CD4-positive, alpha-beta T cell treated with Interferon alpha-2 for 1 hour (primary cell): ENCODE measurements at places on chromosomes 3 and 15.
A peak's percentile ranks its signal among the peaks of the same experiment; 100 is the strongest.

DNA sequence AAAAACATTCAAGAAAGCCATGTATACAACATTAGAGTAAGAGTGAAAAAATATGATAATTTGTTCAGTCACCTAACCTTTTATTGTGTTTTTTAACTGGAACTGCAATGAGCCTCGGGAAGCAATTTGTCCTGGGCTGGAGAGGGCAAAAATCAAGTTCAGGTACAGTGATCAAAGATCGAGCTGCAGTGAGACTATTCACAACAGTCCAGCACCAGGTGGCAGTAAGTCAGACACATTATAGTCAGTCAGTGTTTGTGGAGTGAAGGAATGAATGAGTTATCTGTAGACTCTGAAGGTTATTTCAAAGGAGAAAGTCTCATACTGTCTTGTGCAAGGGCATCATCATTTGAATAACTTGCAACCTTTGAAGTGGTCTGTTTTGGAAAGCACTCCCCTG, 116.6 kb downstream of the CHDH start:
- no peak for DNase-seq

- DNase-seq: no peak
Observed at GRCh38 chr3:9875448-9875847, 4.6 kb downstream of the CIDEC start.

DNA sequence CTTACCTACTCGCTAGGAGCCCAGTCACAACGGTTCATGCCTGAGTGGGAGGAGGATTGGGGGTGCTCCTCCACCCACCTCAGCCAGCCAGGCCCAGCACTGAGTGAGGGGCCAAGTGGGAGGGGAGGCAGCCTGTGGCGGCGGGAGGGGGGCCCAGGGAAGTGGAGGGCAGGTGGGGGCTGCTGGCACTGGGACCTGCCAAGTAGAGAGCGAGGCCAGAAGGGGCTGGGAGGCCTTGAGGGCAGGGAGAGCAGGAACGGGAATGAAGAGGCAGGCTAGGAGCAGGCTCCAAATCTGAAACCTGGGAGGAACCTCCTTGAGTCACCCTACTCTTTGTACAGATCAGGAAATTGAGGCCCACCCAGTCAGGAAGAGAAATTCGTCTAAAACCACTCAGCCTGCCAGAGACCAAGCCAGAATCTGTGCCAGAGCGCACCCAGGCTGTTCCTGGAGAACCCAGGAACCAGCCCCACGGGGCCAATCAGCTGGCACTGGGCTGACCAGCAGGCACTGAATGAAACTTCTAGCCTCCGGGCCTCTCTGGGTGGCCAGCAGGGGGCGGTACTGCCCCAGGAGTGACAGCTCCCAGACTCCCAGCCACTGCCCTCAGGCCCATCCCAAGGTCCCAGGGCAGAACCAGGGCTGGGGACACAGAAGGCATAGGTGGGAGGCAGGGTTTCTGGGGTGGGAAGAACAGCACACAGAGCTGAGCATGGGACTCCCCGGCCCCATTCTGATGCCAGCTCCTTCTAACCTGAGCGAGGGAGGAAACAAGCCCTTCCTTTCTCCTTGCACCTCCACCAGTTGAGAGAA, 14.8 kb upstream of the CYP11A1 start:
- DNase-seq: peak; percentile 78

DNA sequence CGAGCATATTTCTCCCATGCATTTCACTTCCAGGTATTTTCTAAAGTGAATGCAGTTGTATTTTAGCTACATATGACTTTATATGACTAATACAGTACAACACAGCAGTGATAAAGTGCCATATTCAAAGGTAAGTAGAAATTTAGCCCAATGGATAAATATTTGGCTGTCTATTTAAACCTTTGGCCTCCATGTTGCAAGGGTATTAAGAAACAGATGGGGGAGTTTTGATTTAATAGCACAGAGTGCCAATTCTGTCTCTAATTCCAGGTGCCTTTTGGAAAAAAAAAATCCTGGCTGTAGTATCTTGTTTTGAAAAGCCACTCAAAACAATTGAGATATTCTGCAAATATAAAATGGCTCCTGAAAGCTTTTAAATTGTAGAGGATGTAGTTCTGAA, 44.9 kb upstream of the SGO1 start:
- DNase-seq: no peak

- DNase-seq: no peak
Observed at GRCh38 chr3:43861635-43862034, 170.9 kb downstream of the ABHD5 start.

GRCh38 chr3:157175691-157176507, 16.0 kb upstream of the CCNL1 start:
- peak; percentile 45 for DNase-seq

GRCh38 chr3:62131620-62132019, 241.7 kb downstream of the FEZF2 start:
- DNase-seq: no peak

DNA sequence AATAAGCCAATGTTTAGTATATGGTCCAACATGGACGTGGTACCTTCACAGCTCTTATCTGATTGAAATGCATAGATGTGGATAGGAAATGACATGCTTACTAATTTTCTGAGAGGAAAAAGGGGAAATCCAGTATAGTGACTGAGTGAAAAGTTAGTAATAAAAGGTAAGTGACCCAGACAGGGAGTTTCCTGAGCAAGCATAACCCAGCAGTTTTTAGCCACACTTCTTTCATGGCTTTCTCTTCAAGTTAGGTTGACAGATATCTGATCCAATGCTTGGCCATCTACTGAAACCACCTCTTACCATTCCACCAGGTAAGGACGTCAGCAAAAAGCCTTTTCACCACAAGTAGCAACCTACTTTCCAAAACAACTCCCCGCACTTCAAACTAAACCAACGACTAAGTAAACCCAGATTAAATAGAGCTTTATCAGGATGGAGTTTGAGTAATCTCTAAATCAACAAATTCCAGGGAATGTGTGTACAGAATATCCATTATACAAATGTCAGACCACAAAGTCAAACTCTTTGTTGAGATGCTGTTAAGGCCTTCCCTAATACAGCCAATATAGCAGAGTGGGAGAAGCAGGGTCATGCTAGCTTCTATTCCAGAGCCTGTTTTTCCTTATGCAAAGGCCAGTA, 329.7 kb downstream of the RORA start:
- no peak for DNase-seq

- DNase-seq: no peak
Observed at GRCh38 chr3:55085231-55085630, 157.4 kb upstream of the LRTM1 start.

- DNase-seq: no peak
Observed at GRCh38 chr3:71348831-71349230, 234.7 kb downstream of the FOXP1 start.

DNA sequence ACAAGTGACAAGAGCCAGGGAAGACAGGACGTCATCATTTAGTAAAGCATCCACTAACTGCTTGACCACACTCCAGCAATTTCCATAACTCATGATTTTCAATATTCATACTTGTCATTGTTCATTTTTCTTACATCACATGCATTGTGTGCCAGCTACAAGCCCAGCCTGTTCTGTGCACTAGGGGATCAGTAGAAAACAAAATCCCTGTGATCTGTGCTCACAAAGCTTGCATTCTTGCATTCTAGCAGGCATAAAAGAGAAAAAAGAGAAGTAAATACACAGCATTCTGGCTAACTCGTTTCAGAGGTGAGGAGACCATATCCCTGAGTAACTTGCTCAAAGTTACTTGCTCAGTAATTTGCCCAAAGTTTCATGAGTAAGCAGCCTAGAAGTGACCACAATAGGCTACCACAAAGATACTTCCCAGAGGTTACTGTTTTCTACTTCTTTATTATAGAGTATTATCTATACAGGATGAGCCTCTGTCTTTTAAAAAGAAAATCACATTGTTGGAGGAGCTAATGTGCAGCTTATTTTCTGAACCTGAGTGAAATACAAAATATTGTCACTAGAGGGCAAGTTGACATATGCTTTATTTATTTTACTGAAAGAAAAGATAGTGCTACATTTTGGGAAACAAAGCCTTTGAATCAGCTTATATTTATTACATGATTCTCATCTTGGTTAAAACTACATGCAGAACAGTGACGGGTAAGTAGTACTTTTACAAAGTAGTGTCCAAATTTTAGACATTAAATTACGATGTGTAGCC, 701.4 kb upstream of the LMCD1 start:
- DNase-seq: no peak

DNA sequence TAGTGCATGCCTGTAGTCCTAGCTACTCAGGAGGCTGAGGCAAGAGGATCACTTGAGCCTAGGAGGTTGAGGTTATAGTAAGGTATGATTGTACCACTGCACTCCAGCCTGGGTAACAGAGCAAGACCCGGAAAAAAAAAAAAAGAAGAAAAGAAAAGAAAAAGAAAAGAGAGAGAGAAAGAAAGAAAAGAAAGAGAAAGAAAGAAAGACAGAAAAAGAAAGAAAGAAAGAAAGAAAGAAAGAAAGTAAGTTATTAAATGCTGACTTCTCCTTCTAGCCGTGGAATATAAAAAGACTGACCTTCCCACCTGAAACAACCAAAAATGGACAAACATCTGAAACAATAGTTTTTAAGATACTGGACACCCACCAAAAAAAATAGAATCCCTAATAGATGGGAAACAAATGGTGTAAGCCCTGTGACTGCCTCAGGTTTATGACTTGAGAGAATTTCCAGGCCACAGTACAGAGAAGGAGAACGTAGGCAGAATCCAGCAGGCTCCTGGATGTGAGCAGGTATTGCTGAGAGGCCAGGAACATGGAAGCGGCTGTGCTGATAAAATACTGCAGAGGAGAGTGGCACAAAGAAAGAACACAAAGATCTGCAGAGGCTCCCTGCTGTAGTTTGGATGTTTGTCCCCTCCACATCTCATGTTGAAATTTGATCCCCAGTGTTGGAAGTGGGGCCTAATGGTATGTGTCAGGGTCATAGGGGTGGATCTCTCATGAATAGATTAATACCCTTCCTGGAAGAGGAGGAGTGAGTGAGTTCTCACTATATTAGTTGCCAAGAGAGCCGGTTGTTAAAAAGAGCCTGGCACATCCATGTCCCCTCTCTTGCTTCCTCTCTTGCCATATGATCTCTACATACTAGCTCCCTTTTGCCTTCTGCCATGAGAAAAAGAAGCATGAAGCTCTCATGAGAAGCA, 41.8 kb upstream of the PRSS50 start:
- DNase-seq: no peak

DNA sequence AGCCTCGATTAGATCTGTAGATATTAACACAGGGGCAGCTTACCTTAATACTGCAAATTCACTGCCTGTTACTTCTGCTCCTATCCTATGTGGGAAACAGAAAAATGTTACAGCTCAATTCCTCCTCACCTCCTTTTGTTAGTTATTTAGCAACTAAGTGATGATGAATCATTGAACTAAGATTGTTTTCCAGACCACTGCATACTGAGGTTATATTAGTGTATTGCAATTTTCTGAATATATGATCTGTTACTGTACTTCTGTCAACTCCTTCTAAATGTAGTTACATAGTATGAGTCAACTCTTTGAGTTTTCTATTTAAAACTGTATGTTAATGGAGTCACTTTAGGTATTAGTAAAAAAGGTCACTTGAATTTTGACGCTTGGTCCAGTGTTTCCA, 331.5 kb upstream of the SLCO3A1 start:
- DNase-seq: no peak

DNA sequence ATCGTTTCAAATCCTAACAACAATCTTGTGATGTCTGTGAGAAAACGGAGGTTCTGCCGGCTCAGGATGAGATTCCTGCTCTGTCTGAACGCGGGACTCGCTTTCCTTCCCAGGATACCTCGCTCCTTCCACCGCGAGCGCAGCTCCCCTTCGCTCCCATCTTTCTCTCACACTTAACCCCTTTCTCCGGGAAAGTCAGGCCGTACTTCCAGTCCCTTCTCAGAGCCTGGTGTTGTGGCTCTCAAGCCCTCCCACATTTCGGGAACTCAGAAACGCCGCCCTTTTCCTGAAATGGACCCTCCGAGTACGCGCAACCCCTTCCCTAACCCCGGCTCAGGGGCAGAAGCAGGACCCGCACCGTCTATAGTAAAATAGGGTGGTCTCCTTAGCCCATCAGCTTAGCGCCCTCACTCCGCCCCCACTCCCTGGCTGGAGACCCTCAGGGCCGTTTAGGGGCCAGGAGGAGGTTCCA, 378 bp upstream of the FEM1B start:
- no peak for DNase-seq

DNA sequence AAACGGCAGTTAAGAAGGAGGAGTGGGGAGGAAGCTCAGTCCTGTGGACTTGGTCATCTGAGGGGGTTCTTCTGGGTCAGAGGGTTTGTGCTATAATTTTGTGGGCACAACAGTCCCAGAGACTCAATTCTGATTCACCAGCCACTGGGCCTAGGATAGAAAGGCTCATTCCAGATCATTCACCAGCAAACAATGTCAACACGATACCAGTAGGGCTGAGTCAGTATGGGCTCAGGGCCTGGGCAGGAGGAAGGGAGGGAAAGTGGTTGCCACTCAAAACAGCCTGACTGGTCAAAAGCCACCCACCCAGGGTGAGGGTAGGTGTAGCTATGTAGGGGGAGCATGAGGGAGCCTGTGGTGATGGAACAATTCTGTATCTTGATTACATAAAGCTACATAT, 86.9 kb upstream of the MEX3B start:
- DNase-seq: no peak

DNA sequence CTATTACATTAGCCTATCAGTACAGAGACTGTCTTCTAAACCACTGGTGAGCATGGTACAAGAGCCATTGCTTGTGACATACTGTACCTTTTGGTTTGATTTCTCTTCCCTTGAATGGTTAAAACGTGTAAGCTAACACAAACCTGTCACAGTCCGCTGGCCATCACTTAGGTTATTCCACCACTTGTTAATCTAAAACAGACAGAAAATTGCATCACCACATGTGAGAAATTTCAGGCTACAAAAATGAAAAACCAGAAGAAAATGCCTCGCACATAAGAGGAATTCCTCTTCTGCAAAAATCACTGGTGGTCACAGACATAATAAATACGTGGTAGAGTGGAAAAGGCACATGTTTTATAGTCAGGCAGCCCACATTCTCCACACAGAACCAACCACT, 22.1 kb downstream of the PARL start:
- DNase-seq: no peak

DNA sequence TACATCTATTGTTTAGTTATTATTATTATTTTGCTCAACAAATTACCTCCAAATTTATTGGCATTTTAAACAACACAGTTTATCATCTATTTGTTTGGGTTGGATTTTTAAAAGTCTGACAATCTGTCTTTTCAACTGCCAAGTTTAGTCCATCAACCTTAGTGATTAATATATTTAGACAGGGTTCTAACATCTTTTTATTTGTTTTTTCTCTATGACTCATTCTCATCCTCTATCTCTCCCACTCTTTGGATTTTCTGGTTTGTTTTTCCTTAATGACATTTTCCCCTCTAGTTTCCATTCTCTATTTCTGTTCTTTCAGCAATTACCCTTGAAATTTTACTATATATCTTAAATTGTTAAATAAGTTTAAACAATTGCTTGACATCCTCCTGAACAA, 41.9 kb downstream of the EMC4 start:
- DNase-seq: no peak

GRCh38 chr3:75332794-75333193, 331.3 kb upstream of the FRG2C start:
- no peak for DNase-seq

DNA sequence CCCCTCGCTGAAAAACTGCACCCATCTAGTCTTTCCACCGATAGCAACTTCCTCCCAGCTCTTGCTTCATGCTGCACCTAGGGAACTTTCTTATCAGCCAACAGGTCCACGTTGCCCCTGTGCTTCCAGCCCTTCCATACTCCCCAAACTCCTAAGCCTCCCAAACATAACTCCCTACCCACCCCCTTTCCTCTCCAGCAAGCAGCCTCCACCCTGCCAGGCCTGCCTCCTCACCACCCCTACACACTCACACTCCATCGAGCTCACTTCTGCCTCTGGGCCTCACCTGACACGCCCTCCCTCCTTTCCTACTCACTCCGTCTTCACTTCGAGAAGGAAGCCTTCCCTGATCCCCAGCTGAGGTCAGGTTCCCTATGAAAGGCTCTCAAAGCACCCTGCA, 8.1 kb downstream of the INSYN1 start:
- no peak for DNase-seq
